ENCODE measurements at places on chromosomes 11 and 22.

- peak; percentile 75 for DNase-seq
Measured at GRCh38 chr22:42939941-42940653, 74.9 kb downstream of the PACSIN2 start.

DNA sequence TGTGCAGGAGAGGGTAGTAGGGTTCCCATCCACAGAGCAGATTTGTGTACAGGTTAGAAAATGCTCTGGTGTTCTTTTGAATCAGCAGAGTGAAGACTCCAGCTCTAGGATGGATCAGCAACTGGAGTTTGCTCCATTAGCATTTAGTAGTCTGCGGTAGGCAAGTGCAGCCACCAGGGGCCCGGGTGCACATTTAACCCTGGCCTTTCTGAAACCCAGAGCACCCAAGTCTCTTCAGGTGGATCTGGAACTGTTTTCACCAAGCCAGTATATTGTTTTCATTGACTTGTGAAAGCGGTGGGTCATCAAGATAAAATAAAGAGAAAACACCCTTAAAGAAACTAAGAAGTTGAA is 100.8 kb upstream of the CLPB start:
- DNase-seq: no peak

DNA sequence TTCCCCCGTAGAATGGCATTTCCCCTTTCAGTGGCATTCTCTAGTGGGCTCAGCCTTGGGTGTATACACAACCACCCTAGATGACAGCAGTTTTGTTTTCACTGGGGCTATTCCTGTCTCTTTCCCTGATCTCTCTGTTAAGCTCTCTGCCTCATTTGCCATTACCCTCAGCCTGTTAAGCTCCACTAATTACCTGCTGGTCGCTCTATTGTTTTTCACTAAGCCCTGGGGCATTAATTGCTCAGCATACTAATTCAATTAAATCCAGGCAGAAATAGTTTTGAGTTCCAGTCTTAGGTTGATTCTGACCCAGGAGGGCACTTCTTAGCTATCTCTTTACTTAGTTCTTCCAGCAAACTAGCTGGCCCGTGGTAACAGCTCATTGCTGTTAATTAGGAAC is 80.0 kb downstream of the BRD1 start:
- DNase-seq: no peak

- DNase-seq: no peak
Measured at GRCh38 chr11:61697078-61697502, 16.9 kb downstream of the DAGLA start.

DNA sequence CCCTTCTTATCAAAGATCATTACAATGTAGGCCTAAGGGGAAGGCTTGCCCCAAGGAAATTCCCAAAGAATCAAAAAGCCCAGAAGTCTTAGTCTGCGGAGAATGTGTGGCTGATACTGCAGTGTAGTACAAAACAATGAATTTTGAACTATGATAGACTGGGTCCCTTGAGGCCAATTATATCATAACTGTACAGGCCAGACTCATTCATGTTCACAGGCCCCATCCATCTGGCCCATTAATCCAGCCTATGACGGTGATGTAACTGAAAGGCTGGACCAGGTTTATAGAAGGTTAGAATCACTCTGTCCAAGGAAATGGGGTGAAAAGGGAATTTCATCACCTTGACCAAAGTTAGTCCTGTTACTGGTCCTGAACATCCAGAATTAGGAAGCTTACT is 35.2 kb downstream of the IGLL1 start:
- DNase-seq: no peak

GRCh38 chr11:83006877-83007330 is 64.8 kb downstream of the RAB30 start:
- DNase-seq: no peak

GRCh38 chr11:35990170-35990569 is 46.3 kb downstream of the LDLRAD3 start:
- DNase-seq: no peak

DNA sequence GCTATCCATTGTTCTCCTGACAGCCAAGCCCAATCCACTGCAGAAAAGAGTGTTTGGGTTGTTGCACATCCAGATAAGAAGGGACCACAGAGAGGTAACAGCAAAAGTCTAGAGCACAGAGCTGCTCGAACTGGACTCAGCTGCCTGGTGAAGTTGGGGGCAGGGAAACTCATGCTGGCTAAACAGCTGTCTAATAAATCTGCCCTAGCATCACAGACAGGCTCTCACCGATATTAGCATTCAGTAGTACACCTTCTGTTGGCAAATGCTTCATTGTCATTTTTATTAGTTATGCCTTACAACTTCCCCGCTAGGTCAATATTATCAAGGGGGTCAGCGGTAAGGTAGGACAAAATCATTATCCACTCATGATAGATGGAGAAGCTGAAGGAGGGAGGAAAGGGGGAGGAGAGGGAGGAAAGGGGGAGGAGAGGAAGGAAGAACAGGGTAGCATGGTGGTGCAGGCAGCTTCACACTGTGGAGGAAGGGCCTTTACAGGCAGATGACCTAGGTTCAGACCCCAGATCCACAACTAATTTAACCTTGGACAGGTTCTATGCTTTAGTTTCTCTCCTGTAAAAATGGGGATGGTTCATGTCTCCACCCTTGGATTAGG is 102.7 kb downstream of the LARGE1 start:
- no peak for DNase-seq

DNA sequence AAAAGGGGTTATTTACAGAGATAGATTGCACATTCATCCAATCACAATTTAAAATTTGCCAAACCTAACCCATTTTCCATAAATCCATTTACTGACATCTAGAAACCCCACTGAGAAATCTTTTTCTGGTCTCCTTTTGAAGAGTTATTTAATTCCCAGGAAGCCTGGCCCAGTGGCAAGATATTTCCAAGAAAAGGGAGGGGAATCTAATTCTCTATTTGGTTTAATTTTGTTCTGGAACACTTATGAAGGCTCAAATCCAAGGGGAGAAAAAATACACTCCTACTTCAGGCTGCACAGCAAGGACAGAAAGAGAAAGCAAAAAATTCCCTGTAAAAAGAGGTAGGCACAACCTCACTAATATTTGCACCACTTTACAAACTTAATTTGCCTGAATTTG is 88.2 kb upstream of the LDLRAD3 start:
- DNase-seq: no peak

DNA sequence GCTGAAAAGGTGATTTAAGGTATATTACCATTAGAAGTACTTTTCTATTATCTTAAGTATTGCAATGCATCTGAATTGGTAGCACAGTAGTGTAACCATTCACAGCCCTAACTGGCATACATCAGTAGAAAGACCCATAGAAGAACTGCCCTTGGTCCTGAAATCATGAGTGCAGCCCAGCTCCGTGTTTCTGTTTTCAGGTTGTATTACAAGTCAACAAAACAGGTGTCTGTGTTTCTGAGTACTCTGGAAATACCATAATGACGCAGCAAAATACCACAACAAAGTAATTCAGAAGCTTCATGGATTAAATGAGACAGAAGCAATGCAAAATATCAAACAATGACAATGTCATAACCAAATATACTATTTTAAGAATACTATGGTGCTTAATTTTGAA is 226.3 kb downstream of the OPCML start:
- DNase-seq: no peak

DNA sequence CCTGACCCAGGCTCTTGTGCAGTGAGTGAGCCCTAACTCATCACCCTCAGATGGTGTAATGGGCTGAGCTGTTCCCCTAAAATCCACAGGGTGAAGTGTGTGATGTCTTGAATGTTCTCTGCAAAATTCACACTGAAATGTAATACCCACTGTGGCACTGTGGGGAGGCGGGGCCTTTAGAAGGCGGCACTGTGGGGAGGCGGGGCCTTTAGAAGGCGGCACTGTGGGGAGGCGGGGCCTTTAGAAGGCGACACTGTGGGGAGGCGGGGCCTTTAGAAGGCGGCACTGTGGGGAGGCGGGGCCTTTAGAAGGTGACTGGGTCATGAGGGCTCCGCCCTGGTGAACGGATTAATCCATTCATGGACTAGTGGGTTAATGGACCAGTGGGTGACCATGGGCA is 33.0 kb downstream of the CHID1 start:
- DNase-seq: no peak

GRCh38 chr11:58688789-58689503 is 42.8 kb downstream of the GLYAT start:
- no peak for DNase-seq

GRCh38 chr11:103395612-103396011 is 286.4 kb downstream of the DYNC2H1 start:
- no peak for DNase-seq

DNA sequence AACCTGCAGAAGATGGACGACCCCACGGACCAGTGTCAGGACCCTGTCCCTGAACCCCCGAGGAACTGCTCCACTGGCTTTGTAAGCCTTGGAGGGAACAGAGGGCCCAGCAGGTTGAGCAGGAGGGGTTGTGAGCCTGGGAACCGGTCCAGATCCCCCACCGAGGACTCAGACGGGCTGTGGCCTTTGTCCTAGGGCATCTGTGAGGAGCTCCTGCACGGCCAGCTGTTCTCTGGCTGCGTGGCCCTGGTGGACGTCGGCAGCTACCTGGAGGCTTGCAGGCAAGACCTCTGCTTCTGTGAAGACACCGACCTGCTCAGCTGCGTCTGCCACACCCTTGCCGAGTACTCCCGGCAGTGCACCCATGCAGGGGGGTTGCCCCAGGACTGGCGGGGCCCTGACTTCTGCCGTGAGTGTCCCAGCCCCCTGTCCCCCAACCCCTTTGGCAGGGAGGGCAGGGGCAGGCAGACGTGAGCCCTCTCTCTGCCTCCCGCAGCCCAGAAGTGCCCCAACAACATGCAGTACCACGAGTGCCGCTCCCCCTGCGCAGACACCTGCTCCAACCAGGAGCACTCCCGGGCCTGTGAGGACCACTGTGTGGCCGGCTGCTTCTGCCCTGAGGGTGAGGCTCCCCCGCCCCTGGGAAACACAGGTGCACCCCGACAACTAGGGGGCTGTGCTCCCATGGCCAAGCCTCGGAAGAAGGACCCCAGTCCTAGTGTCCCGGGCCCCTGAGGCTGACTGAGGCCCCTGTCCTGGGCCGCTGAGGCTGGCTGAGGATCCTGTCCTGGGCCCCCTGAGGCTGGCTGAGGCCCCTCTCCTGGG is 6.4 kb downstream of the MUC5AC start:
- DNase-seq: no peak

DNA sequence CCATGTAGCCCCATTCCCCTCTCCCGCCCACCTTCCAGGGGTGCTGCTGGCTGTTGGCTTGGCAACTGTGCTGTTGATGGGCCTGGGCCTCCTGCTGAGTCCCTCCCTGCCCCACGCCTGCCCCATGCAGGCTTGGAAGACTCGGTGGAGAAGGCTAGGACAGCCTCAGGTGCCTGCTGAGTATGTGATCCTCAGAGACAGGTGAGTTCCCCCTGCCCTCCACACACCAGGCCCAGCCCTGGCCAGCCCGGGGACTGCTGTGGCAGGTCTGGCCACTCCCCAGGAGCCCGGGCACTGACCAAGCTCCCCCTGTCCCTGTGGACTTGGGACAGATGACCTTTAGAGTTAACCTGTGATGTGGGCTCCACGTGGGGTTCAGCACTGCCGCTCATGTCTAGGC is 20.7 kb upstream of the XKR3 start:
- DNase-seq: no peak

DNA sequence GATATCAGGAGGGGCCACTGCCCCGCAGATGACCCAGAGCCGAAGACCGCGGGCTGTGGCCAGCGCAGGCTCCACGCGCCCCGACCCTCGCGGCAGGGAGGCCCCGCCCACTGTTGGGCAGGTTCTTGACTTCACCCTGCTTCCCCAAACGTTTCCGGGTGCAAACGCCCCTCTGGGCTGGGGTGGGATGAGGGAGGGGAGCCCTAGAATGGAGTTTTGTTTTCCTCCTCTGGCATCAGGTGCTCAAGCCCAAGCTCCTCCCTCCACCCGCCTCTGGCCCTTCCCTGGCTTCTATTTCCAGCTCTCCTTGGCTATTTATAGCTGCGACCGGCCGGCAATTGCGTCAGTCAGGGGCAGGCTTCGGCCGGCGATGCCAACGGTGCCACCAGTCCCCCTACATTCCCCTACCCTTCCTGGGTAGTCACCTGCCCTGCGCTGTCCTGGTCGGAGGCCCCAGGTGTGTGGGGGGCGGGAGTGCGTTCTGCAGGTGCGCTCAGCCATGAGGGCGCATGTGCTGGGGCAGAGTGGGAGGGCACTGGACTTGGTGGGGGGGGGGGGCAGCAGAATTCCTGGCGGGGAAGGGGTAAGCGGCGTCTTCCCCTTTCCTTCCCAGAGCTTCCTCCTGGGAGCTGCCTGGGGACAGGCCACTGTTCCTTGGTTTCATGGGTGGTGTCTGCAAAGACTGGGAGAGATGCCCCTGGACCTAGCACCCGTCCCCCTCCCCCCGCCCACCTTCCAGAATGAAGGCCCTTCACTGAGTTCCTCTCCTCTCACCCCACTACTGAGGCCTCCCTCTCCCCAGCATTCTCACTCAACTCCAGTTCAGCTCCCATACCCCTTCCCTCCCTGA is 23.6 kb downstream of the DUSP8 start:
- peak; percentile 83 for DNase-seq

- no peak for DNase-seq
Measured at GRCh38 chr11:77027275-77027674, 6.9 kb upstream of the B3GNT6 start.

DNA sequence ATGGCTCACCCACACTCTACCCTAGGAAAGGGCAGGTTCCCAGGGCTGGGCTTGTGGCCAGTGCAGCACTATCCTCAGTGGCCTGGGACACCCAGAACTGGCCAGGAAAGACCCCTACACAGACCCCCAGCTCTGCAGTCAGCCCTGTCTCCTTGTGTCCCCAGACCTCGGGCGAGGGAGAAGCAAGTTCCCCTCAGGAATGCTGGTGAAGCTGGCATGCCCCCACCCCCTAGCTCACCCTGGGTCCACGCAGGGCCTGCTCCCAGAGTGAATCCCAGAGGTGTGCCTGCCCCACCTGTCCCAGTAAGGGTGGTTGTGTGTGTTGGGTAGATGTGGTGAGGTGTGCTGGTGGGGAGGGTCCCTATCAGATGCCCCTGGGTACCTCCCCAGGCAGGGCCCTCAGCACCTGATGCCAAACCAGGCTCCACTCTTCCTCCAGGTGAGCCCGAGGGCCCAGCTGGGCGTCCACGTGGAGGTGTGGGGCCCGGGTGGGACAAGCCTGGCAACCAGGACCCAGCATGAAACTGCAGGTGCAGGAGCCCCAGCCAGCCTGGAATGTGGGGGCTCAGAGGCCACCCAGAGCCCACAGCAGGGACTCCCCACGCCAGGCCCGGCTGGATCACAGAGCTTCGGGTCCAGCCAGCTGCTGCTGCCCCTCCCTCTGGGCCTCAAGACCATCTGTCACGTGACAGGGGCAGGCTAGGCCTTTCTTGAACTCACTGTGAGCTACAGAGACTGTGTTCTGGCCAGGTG is 48.4 kb upstream of the KCNQ1OT1 start:
- DNase-seq: peak; percentile 57

DNA sequence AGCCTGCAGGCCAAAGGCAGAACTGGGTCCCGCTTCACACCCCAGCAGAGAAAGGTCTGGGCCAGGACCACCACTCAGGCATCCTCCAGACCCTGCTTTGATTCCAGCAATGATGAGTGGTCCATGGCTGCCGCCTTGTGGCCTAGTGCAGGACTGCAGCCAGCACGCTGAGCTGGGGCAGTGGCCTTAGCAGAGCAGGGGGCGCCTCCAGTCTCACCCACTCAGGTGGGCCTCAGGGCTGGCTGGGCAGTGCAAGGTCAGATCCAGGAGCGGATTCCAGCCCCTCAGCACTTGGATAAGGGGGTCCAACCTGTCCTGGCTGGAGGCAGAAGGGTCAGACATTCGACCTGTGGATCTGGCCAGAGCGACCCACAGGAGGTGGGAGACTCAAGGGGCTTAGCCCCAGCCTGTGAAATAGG is 9.6 kb upstream of the PDE2A start:
- DNase-seq: peak; percentile 92

GRCh38 chr22:17938484-17938924 is 85.9 kb downstream of the MICAL3 start:
- DNase-seq: no peak
